Stimulated activated CD8-positive, alpha-beta memory T cell treated with anti-CD3 and anti-CD28 coated beads, Interleukin-7, amount 100 ng/mL, for 24 hours (primary cell): ENCODE measurements at places on chromosomes 1 and 21.

GRCh38 chr1:214683621-214684020, 80.6 kb downstream of the CENPF start:
- no peak for DNase-seq

- no peak for DNase-seq
These were observed 59.3 kb downstream of the FH start for GRCh38 chr1:241460098-241460873.

DNA sequence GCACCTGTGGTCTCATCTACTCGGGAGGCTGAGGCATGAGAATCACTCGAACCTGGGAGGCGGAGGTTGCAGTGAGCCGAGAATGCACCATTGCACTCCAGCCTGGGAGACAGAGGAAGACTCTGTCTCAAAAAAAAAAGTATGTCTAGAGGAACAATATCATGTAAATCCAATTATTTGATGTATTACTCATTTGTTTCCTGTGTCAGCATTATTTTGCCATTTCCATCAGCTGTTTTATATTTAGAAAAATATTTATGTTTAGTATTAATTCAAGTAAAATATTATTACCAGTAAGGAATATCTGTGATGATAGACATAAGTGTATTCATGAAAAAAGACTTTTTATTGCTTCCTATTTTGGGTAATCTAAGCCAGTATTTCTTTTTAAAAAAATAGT, 13.0 kb downstream of the TDRKH start:
- DNase-seq, result no peak

DNA sequence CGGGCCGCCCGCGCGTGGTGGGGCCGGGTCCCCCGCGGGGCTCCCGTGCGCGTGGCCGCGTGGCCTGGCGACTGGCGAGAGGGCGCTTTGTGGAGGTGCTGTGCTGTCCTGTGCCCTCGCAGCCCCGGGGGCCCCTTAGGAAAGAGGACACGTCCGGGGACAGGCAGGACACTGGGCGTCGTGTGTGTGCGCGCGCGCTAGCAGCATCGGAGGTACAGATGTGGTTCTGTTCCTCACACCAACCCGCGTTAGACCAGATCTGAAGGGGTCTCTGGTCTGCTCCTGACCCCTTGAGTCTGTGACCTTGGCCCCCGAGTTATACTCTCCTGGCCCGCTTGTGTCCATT, 489 bp downstream of the ACTN2 start:
- DNase-seq, result no peak

- DNase-seq, result no peak
These were observed 201.1 kb downstream of the BACH1 start for GRCh38 chr21:29499734-29500343.

- no peak for DNase-seq
These were observed 578.5 kb upstream of the ZP4 start for GRCh38 chr1:238469146-238469631.

- no peak for DNase-seq
These were observed 1.7 kb downstream of the BTG2 start for GRCh38 chr1:203306965-203307541.

- no peak for DNase-seq
These were observed 2.1 kb downstream of the BRINP3 start for GRCh38 chr1:190475421-190476141.
